ENCODE measurements at places on chromosomes 13 and 19.
A peak's percentile ranks its signal among the peaks of the same experiment; 100 is the strongest.

GRCh38 chr13:110713981-110714796, 689 bp downstream of the ING1 start:
- peak; percentile 29 for DNase-seq

DNA sequence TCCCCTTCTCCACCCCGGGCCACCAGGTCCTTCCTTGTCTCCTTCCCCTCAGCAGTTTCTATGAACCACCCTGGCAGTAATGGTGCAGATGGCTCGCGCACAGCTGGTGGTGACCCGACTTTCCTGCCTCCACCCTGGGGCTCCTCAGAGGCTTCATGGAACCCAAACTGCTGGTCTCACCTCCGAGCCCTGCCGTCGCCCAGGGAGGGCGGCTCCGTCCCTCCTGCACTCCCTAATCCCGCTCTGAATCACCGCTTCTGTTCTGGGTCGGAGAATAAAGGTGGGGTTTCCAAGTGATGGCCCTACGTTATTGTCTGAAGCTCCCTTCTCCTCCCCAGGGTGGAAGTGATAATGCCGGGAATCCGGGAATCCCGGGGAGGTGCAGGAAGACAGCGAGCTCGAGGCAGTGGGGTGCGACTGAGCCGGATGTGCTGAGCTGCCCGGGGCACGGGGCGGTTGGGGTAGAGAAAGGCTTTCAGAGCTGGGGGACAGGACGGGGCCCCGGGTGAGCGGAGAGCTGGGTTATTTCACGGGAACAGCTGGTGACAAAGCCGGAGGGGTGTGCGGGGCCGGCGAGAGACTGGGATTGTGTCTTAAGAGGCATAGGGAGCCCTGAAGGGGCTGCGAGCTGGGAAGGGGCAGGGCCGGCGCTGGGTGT, 711 bp downstream of the FUT2 start:
- DNase-seq, result no peak

- no peak for DNase-seq
Measured at GRCh38 chr19:29579308-29579910, 26.7 kb upstream of the POP4 start.

- DNase-seq, result peak; percentile 59
Measured at GRCh38 chr19:47447470-47448359, 24.0 kb downstream of the SLC8A2 start.

GRCh38 chr13:113169277-113170272, 11.1 kb downstream of the PROZ start:
- DNase-seq, result no peak

- peak; percentile 40 for DNase-seq
Measured at GRCh38 chr19:46413262-46414031, at the start of gene CCDC8. Gene CCDC8 (minus strand): TSS chr19:46413564. CDS start chr19:46412810, 754 bp downstream.

GRCh38 chr13:109900741-109901140, 114.4 kb upstream of the IRS2 start:
- DNase-seq, result no peak

GRCh38 chr19:14475251-14476073, at the start of gene PTGER1:
Gene PTGER1 (minus strand): TSS chr19:14475354. CDS start chr19:14474320, 1,034 bp downstream.
- DNase-seq, result peak; percentile 76

DNA sequence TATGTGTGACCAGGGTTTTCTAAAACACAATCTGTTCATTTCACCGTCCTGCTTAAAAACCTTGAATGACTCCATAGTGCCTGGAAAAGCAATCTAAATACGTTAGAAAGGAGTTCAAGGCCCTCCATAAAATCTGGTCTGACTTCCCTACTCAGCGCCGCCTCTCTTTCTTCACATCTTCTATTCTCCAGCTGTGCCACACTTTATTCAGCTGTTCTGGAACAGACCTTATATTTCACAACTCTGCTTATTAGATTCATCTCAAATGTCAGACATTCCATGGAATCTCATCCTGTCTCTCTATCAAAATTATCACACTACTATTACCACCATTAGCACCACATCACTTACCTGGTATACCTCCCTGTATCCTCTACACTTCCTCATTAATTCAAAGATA, 19.8 kb upstream of the SPART start:
- DNase-seq, result no peak

- DNase-seq, result no peak
Measured at GRCh38 chr13:74273581-74273980, 139.4 kb upstream of the KLF12 start.

GRCh38 chr19:16627928-16628182, 149 bp downstream of the MED26 start:
- DNase-seq, result no peak
